ENCODE measurements at places on chromosomes 12 and 14.

DNA sequence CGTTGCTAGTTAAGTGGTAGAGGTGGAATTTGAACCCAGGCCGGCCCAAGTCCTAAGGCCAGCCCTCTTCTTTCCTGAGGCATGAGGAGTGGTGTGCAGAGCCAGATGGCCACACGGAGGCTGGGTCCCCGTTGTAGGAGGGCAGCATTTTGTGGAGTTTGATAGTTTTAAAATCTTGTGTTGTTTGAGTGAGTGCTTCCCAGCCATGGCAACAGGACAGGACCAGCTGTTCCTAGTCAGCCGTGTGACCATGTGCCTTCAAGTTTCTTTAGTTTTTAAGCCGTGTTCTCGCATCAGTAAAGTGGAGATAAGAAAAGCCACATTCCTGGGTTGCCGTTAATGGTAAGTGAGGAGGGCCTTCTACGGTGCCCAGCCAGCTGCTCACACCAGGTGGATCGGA, 44.4 kb downstream of the UBE3B start:
- no peak for DNase-seq

DNA sequence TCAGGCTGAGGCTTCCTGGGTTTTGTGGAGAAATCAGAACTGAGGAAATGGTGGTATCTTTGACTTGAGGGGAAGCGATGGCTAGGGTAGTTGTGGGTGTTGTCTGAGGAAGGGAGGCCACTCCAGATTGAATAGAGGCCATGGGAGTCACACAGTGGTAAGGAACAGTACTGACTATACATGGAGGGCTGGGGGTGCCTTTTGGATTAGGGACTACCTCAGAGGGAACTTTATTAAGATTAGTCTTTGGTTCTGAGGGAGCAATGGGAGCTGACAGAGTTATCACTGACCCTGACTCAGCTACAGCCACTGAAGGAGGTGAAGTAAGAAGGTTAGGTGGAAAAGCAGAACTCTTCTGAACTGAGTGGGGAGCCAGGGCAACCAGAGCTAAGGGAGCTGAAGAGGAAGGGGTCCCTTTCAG, 4.4 kb downstream of the NACA start:
- DNase-seq, result no peak

- no peak for DNase-seq
Observed at GRCh38 chr14:93104961-93105360, 10.8 kb downstream of the ITPK1 start.

DNA sequence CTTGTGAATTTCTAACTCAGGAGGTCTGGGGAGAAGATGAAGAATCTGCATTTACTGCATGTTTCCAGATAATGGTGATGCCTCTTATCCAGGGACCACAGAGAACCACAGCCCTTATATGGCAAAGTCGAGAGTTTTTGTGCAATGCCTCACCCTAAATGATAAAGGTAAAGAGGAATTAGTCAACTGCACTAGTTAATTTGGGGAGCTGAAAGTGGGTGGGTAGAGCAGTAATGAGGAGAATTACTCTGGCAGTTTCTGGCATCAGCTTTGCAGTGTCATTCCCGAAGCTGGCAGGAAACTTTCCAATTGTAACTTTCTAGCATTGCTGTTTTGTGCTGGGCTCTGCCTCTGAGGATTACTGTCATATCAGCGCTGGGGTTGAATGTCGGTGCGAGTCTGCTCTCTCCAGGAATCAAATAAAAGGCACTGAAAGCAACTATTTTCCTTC, 10.3 kb downstream of the EGLN3 start:
- DNase-seq, result no peak
